ENCODE measurements at places on chromosomes 5 and 9.

GRCh38 chr5:151115272-151115905 is 34.6 kb upstream of the TNIP1 start:
- peak; percentile 60 for DNase-seq

DNA sequence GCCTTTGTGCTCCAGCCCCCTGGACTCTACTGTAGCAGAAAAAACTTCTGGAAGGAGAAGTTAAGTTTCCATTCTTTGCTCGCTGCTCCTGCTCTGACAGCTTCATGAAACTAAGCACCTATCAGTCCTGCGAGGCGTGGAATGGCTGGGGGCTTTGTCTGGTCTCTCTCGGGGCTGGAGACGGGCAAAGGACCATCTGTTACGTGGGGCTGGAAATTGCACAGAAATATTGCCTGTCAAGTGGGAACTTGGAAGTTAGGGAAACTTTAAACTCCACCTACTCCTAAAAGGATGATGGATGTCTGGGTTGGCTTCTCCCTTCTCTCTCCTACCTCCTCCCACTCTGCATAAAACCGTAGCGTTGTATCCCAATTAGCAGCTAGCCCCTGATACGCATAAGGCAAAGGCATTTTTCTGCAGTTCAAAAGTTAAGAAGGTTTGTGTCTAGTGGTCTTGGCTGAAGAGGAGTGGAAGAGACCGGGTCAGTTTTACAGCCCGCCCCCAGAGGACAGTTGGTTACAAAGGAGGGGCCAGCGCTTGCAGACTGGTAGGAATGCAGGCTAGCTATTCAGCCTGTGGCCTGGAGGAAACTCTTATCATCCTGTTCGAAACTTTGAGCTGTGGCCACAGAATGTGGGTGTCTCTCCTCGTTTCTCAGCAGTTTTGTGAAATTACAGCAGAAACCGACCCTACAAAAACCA is 1.3 kb downstream of the FBXL7 start:
- DNase-seq = no peak

- DNase-seq = no peak
These were observed 62.5 kb downstream of the IPO11 start for GRCh38 chr5:62475072-62475471.

GRCh38 chr9:33476503-33476902 is 2.8 kb upstream of the NOL6 start:
- DNase-seq = no peak

DNA sequence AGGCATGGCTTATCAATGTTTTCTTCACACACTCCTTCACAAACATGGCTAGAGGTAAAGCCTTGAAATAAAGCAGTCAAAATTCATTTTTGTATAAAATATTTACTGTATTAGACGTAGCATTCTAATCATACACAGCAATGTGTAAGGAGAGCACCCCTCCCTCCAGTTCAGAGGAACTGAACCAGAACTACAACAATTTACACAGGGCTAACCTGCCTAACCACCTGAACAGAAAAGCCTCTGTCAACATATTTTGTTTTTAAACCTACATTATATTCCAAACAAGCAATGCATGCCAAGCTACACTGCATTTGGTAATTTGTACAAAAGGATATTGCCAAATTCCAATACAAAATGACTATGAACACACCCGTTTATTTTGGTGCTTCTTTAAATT is 41.6 kb downstream of the MLLT3 start:
- DNase-seq = no peak

DNA sequence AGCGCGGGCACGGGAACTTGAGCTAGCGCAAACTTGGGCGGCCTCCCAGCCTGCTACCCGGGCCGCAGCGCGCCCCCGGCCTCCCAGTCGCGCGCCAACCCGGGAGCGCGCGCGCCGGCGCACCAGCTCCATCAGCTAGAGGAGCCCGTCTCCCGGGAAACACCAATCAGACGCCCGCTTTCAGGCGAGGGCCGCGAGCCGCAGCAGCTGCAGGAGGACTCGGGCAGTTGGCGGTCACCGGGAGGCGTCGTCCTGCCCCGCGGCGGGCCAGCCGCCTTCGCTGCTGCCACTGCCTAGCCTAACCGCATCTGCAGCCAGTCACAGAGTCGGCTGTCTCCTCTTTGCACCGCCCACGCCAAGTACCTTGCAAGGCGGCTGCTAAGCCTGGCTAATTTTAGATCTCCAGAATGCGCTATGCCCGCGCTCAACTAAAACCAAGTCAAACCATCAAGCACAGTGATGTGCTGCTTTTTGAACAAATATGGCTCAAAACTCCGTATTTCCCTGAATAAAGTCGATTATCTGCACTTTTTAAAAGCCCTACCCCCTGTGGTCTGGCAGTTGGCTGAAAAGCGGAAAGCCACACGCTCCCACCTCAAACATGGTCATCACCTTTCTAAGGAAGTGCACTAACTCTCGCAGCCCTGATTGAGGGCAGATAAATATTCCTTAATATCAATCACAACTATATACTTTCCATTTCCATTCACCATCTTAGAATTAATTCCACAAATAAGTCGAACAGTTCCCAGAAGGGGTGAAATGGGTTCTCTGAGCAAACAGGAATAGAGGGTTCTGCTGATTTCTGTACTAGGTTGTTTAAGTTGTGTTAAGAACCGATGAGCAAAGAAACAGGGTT is 221.8 kb downstream of the MEF2C start:
- DNase-seq = no peak

GRCh38 chr5:82863266-82863665 is 213.9 kb downstream of the TMEM167A start:
- no peak for DNase-seq

DNA sequence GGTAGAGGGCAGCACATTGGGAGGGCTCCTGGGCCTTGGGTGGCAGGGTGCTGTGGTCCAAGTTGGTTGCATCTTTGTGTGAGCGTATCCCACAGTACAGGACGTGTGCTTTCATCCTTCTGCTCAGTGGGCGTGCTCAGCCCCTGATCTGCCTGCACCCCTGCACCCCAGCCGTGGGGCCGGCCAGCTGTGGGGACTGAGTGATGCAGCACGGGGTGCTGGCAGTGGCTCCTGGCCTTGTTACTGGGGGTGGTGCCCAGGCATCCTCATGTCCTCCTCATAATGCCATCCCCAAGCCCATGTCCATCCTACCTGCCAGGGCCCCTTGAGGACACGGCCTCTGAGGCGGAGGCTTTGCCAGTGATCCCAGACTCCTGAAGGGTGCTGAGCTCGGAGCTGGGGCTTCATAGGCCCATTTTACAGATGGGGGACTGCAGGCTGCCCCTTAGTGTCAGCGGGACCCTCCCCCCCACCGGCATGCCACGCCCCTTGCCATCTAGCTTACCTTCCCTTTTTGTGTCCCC is 100.7 kb downstream of the PHF2 start:
- no peak for DNase-seq

DNA sequence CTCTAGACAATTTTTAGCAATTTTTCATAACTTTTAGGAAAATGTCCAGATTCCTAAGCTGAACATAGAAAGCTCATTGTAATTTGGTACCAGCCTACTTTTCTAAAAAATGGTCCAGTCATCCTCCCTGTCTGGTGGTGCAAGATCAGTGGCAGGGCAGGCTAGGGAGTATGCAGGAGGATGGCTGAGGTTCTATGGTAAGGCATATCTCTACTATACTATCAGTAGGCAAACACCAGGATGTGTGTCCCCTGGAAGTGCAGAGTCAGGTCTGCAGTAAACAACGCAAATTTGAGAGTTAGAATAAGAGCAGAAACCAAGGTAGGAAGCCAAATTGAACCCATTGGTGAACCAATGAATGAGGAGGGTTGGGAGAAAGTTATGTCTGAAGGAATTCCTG is 22.8 kb upstream of the RFX3 start:
- no peak for DNase-seq

GRCh38 chr5:717143-717542 is 24.0 kb upstream of the TPPP start:
- no peak for DNase-seq

DNA sequence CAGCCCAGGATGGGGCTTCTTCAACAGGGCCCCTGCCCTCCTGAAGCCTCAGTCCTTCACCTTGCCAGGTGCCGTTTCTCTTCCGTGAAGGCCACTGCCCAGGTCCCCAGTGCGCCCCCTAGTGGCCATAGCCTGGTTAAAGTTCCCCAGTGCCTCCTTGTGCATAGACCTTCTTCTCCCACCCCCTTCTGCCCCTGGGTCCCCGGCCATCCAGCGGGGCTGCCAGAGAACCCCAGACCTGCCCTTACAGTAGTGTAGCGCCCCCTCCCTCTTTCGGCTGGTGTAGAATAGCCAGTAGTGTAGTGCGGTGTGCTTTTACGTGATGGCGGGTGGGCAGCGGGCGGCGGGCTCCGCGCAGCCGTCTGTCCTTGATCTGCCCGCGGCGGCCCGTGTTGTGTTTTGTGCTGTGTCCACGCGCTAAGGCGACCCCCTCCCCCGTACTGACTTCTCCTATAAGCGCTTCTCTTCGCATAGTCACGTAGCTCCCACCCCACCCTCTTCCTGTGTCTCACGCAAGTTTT is 23.6 kb downstream of the PCDHGC5 start:
- peak; percentile 64 for DNase-seq

DNA sequence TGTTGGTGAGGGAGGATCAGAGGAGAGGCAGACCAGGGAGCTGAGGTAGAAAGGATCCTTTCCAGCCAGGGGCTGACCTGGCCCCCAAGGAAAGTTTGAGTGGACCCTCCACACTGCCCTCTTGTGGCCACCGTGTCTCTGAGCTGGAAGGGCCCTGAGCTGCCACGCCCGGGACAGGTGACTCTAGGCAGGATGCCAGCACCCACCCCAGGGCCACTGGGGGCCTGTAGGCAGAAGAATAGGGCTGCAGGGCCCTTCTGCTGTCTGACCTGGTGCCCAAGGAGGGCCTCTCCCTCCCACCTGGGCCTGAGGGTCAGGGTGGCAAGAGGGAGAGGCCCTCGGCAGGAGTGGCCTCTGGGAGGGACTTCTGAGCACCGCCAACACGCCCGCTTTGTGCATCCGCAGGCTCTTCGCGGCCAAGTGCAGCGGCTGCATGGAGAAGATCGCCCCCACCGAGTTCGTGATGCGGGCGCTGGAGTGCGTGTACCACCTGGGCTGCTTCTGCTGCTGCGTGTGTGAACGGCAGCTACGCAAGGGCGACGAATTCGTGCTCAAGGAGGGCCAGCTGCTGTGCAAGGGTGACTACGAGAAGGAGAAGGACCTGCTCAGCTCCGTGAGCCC is 76.8 kb downstream of the LMX1B start:
- peak; percentile 38 for DNase-seq

DNA sequence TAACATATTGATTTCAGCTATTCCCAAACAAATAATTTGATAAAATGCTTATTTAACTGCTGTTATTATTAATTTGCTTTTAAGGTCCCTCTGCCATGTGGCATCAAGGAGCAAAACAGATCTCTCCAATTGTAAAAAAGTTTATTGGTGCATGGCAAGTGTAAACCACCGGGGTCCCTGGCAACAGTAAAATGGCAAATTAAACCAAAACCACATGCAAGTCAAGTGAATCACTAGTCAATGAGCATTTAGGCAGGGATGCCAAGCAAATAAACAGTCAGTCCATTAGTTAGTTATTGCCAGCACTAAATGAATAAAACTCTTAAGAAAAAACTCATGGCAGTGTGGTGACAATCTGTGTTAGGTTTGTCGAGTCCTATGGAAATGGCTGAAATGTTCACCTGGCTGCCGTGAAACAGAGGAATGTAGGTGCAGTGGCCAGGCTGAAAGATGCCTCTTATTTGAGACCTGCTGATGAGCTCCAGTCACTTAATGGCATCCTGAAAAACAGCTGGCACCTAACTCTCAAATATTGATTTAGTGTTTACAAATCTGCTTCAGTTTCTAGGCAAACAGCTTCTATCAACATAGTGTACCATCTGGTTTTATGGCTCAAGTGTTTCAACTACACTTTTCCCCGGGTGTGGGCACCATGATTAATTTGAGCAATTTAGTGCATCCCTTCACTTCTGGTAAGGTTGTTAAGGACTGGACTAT is 296.5 kb upstream of the ITGA1 start:
- no peak for DNase-seq

GRCh38 chr5:107670932-107671741 is at the start of gene EFNA5:
TSS of gene EFNA5 (minus strand) at chr5:107670937.
- no peak for DNase-seq

- no peak for DNase-seq
These were observed 64.2 kb upstream of the CPEB4 start for GRCh38 chr5:173823721-173824567.

- no peak for DNase-seq
These were observed 11.4 kb downstream of the LRRC8A start for GRCh38 chr9:128893354-128893753.

DNA sequence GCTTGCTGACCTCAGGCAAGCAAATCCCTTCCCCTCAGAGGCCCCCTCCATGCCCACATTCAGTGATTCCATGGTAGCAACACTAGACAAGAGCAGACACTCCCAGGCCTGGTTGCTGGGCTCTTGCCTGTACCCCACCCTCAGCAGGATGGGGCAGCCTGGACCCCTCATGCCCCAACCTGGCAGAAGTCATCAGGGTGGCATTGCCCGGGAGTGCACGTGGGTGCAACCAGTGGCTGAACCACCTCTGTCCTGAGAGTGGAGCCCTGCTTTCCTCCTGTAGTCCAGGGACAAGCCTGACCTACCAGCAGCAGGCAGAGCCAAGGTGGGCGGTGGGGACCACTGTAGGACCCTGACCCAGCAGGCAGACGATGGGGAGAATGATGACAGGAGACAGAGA is 65.8 kb upstream of the TBC1D2 start:
- no peak for DNase-seq

GRCh38 chr5:149878371-149878770 is 66.2 kb downstream of the PDE6A start:
- no peak for DNase-seq

DNA sequence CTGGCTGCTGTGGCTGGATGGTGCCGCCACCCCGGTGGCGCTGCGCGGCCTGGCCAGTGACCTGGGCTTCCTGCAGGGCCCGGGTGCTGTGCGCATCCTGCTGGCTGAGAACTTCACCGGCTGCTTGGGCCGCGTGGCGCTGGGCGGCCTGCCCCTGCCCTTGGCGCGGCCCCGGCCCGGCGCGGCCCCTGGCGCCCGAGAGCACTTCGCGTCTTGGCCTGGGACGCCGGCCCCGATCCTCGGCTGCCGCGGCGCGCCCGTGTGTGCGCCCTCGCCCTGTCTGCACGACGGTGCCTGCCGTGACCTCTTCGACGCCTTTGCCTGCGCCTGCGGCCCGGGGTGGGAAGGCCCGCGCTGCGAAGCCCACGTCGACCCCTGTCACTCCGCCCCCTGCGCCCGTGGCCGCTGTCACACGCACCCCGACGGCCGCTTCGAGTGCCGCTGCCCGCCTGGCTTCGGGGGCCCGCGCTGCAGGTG is 17.5 kb downstream of the CRB2 start:
- no peak for DNase-seq

- DNase-seq = no peak
These were observed 10.6 kb downstream of the UNC5A start for GRCh38 chr5:176820937-176821336.

- no peak for DNase-seq
These were observed 101.9 kb downstream of the RPS23 start for GRCh38 chr5:82176115-82176814.

- DNase-seq = no peak
These were observed 443.1 kb upstream of the ZNF462 start for GRCh38 chr9:106419829-106420228.

DNA sequence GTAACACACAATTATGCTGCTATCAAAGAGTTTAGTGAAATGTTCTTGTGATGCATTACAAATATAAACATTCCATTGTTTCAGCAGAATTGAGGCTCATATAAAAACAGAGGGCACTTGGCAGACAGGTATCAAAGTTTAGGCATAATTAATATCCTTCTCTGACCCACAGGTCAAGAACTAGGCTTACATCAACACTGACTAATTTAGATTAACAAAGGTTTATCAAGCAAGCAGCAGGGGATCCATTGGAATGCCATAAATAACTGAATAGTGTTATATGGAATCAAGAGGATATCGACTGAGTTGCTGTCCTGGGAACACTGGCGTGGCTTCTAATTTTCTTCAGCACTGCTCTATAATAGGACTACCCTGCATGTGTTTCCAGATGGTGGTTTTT is 414.5 kb upstream of the ARRDC3 start:
- no peak for DNase-seq
